ENCODE measurements at places on chromosomes 13 and 19.

GRCh38 chr13:19985219-19985556 is 26.7 kb downstream of the ZMYM2 start:
- DNase-seq = no peak

- DNase-seq = no peak
Observed at GRCh38 chr13:57946361-57946760, 314.8 kb downstream of the PCDH17 start.

DNA sequence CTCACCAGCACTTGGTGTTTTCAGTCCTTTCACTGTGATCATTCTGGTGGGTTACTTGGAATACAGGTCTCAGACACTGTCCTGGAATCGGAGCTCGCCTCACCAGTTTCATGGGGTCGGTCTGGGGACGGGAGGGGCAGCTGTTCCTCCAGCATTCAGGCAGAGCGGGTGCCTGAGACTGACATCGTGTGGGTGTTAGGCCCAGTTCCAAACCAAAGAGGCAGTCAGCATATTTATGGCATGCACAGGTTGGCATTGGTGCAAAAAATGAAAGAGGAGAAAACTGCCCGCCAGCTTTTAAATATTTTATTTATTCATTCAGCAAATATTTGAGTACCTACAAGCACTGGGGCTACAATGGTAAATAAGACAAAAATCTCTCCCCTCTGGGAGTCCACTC is 20.1 kb downstream of the PLEKHF1 start:
- DNase-seq = no peak

DNA sequence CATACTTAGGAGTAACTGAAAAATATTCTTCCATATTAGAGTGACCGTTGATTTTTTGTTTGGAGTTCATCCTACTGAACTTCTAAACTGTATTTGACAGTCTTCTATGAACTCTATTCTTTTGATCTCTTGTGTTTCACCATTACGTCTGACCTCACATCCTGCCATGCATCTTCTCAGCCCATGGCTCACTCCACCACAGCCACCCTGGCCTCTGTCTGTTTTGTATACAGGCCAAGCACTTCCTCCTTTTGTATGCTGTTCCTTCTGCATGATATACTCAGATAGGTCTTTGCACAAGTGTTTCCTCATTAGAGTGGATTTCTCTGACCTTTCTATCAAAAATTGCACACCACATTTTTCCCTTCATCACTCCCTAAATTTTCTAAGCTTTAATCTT is 119.9 kb downstream of the MAB21L1 start:
- no peak for DNase-seq

DNA sequence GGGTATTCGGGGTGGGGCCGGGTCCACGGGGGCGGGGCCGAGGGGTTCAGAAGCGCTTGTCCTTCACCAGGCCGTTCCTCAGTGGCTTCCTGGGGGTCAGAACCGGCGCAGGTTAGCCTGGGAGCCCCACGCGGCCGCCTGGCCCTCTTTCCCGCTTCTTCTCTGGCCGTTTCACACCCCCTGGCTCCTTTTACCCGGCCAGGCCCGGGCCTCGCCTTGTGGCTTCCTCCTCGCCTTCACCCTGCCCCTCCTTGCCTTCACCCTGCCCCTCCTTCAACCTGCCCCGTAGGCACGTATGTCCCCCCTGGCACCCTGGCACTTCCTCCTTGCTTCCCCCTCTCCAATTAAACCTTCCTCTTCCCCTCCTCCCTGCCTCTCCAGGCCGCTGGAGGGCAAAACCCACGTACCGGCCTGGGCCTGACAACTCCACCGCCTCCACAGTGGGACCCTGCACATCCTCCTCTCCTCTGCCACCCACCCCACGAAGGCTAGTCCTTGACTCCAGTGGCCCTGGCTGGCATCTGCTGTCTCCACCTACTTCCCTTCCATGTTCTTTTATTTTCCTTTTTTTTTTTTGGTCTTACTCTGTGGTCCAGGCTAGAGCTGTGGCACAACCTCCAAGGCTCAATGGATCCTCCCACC is 25.3 kb downstream of the CERS1 start:
- no peak for DNase-seq

GRCh38 chr13:23771956-23772355 is 117.2 kb downstream of the MIPEP start:
- DNase-seq = no peak

DNA sequence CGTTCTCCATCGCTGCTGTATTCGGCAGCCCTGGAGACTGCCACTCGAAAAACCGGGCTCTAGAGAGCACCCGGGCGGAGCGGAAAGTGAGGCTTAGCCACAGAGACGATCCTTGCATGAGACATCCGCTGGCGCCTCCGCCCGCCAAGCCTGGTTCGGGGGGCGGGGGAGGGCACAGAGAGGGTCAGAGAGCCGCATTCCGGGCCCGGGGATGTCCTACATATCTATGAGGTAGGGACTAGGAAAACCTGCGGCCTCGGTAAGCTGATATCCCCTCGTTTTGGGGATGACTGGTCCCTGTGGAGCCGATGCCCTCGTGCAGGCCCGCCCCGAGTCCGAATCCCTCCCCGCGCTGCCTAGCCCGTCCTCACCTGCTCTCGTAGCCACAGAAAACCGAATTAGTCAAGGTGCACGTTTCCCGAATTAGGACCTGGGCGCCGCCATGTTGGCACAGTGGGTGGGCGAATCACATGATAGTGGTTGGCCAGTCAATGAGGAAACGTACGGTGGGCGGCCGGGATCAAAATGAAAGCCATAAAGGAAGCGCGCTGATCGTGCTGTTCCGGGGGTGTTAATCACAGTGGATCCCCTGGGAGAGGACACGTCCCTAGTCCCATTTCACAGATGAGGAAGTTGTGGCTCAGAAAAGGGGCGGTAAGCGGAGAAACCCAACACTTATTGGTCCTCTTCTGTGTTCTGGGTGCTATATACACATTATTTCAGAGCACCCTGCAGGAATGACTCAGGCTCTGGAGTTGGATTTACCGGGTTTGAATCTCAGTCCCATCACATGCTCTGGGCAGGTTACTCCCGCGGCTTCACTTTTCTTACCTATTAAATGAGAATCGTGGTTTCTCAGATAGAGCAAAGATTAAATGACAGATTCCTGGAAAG is at the start of gene TRMT1:
Gene TRMT1 (minus strand): TSS at position 459 of the 894 bp plus-strand sequence. CDS start 341 bp downstream, at position 118.
- peak; percentile 70 for DNase-seq

- DNase-seq = no peak
Observed at GRCh38 chr13:32035716-32036115, 4.1 kb downstream of the FRY start.

DNA sequence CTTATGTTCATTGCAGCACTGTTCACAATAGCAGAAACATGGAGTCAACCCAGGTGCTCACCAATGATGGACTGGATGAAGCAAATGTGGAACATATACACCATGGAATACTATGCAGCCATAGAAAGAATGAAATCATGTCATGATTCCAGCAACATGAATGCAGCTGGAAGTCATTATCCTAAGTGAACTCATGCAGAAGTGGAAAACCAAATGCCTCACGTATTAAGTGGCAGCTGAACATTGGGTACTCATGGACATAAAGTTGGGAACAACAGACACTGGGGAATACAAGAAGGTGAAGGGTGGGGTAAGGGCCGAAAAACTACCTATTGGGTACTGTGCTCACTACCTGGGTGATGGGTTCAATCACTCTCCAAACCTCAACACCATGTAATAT is 915.9 kb downstream of the UQCRFS1 start:
- no peak for DNase-seq

DNA sequence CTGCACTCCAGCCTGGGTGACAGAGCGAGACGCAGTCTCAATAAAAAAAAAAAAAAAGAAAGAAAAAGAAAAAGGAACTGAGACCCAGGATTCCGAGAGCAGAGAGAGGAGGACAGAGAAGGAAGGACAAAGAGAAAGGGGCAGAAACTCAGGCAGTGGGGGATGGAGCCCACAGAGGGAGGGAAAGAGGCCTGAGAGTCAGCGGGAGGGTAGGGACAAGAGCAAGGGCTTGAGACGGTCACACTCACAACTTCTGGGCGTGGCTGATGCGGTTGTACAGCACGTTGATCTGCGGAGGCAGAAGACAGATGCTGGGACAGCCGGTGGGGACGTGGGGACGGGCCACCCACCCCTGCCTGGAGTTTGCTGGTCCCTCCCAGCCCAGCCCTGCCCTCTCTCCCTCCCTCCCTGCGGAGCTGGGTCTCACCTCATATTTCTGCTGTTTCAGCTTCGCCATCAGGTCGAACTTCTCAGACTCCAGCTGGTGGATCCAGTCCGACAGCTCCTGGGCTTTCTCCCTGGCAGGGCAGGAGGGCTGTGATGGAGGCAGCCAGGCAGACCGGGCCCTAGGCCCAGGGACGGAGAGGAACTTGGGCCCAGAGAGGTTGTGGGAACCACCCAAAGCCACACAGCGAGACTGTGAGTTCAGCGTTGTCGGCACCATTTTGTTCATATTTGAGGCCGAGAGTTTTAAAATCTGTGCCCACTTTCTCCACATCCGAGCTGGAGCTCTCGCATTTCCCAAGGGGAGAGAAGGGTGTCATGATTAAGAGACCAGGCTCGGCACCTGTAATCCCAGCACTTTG is 15.2 kb downstream of the TNNT1 start:
- no peak for DNase-seq

DNA sequence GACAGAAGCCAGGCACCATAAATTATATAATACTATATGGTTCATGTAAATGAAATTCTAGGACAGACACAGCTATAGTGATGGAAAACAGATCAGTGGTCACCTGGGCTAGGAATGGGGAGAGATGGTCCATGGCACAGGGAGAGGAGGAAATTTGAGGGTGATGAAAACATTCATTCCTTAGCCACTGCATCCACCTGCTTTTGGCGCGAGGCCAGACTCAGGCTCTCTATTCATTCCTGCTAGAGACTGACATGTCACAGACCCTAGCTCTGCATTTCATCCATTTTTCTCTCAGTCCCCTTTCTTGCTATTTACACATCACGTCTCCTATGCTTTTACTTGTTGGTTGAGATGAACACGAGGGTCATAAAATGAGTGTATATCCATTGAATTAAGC is 628.3 kb upstream of the SLC10A2 start:
- no peak for DNase-seq

DNA sequence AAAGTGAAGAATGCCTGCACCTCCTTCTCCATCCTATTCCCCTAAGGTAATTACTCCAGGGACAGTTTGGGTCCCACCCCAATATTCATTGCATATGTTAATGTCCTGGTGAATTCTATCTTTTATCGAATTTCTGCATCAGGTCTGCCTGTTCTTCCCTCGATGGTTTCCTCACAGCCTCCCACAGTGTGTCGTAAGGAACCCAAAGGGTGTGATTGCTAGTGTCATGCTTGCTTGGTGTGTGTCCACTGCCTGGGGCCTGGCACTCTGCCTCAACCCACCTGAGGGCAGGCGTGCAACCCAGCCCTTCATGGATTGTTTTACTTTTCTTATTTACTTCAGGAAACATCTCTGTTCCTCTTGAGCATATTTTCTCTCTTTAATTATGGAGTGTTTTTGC is 60.2 kb upstream of the CYSLTR2 start:
- no peak for DNase-seq

GRCh38 chr19:55196803-55197202 is 12.5 kb downstream of the PTPRH start:
- no peak for DNase-seq

DNA sequence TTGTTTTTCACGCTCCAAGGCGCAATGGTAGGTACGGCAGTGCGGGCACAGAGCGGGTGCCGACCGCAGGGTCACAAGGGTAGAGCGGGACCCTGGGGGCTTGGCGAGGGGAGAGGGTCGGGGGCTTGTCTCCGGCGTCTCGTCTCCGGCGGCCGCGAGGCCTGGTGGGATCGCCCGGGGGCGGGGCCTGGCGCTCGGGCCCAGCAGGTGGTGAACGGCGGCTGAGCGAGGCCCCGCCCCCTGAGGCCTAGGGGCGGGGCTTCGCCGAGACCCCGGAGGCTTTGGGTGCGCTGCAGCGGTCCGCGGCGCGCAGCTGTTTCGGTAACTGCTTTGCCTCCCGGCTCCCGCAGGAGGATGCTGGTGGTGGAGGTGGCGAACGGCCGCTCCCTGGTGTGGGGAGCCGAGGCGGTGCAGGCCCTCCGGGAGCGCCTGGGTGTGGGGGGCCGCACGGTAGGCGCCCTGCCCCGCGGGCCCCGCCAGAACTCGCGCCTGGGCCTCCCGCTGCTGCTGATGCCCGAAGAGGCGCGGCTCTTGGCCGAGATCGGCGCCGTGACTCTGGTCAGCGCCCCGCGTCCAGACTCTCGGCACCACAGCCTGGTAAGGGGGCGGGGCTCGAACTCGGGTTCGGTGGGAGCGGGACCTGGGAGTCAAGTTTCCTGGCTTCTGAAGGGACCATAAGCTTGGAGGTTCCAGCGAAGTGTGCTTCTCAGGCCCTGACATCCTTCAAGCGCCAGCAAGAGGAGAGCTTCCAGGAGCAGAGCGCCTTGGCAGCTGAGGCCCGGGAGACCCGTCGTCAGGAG is at the start of gene TSEN34:
Gene TSEN34 (plus strand): TSS at position 298 of the 800 bp plus-strand sequence. CDS start 57 bp downstream, at position 355.
- DNase-seq = peak; percentile 70

DNA sequence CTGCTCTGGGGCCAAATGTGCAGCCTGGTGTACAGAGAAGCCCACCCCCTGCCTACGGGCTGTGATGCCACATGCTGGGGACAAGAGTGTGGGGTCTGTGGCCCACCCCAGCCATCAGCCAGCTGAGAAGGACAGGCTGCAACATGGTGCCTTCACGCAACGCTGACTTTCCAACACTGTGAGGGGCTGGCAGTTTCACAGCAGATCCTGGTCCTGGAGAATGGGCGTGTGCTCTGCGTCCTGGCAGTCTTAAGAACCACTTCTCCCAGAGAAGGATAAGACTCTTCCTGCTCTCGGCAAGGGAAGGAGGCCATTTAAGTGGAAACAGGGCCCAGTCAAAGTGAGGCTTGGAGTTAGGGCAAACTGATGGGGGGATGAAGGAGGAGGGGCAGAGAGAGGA is 4.6 kb downstream of the LRRC4B start:
- no peak for DNase-seq

DNA sequence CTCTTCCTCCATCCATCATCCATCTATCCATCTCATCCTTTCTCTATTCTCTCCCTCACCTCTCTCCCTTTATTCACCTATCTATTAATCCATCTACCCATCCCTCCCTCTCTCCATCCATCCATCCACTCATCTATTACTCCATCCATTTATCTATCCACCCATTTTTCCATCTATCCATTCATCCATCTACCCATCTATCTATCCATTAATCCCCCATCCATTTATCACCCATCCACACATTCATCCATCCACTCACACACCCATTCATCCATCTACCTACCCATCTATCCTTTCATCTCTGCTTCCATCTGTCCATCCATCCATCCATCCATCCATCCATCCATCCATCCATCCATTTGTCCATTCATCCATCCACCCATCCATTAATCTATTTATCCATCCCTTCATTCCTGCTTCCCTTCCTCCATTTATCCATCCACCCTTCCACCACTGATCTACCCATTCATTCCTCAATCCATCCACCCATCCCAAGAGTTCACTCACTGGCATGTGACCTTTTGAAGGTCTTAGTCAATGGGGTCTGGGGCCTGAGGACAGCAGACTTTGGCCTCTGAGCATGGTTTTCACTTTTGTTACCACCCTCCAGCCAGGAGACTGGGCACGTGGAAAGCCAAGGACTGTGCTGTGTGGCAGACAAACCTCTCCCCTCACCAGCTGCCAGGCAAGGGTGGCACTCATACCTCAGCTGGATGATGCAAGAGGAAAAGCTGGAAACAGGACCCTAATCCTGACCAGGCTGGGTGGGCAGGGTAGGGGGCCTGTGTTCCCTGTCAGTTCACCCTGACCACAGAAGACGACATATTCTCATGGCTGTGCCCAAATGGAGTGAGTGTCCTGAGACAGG is 126.7 kb downstream of the URI1 start:
- DNase-seq = no peak

Data from stimulated activated CD4-positive, alpha-beta T cell treated with anti-CD3 and anti-CD28 coated beads, TNF-alpha, amount 100 ng/mL, for 1 hour (primary cell).